Thyroid gland (tissue), 4 donors: ENCODE measurements at places on chromosomes 6 and 20. TPM values are rescaled to one million over a fixed set of nuclear protein-coding genes. Genes with fewer than 3 reads are reported as not detected.

- H3K36me3 ChIP-seq: no peaks in the 10 kb centered on the region
- no peak overlapping the region for H3K27ac ChIP-seq
- no peak overlapping the region for H3K4me3 ChIP-seq
- peaks cover 9% of the 10 kb centered on the region for H3K4me1 ChIP-seq
- H3K27me3 ChIP-seq: no peaks in the 10 kb centered on the region
Observed at GRCh38 chr6:168507730-168508129, 66.7 kb downstream of the SMOC2 start.

DNA sequence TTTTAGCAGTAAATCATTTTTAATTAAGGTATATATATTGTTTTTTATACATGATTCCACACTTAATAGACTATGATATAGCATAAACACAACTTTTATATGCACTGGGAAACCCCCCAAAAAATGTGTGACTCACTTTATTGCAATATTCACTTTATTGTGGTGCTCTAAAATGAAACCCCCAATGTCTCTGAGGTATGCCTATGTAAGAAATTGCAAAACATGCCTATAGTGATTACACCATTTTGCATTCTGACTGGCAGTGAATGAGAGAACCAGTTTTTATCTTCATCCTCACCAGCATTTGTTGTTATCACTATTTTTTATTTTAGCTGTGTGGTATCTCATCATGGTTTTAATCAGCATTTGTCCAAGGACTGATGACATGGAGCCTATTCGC is 8.5 kb upstream of the CST11 start:
- no peak overlapping the region for H3K4me3 ChIP-seq
- H3K4me1 ChIP-seq: no peaks in the 10 kb centered on the region

- H3K27me3 ChIP-seq: no peaks in the 10 kb centered on the region
- DNase-seq: peak; percentile 25
- peaks cover 12% of the 10 kb centered on the region for H3K4me1 ChIP-seq
- H3K36me3 ChIP-seq: no peaks in the 10 kb centered on the region
Observed at GRCh38 chr20:34110745-34111641, 1.1 kb downstream of the EIF2S2 start.

The HRH3 gene
- total RNA-seq: not detected

The ACTL10 gene
- 3.0 TPM for total RNA-seq

The SPATS1 gene
- not detected for total RNA-seq
